GM12878 (cell line): ENCODE measurements at places on chromosomes 5 and 9. TPM values are rescaled to one million over a fixed set of nuclear protein-coding genes. Genes with fewer than 3 reads are reported as not detected.

DNA sequence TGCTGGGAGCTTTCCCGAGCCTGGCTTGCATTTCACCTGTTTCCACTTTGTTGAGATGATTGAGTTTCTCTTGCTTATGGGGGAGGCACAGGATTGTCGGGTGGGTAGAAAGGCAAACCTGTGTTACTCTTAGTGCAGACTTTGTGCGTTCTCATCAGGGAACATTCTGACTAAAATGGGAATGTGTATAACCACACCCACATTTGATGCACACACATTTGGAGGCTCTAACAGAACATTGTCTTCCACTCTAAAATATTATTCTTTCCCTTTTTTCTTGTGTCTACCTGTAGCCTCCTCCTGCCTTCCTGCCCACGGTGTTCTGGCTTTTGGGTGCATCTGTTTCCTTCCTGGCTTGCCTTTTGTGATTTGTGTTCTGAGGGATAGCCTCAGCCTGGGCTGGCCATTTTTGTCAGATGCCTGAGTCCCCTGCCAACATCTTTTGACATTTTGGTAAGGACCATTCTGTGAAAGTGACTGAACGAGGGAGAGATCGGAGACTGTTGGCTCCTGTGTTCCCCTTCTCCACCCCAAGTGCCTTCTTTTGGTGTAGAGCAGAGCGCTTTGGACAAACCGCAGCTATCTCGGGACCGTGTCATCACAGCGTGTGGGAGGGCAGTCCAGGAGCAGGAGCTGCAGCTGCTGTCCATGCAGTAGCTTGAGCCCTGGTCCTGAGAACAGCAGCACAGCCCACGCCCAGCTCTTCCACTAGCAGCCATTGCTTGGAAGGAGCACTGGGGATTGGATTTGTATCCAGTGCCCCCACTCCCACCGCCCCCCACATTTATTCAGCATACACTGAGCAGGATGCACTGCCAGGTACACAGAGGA is 101.4 kb downstream of the ARHGAP26 start:
- no peak overlapping the region for H3K27ac ChIP-seq
- no peaks in the 10 kb centered on the region for H3K4me1 ChIP-seq
- no peaks in the 10 kb centered on the region for H3K27me3 ChIP-seq
- no peaks in the 10 kb centered on the region for H3K36me3 ChIP-seq

The FOXD4 gene
- 0.07 TPM in 1 of 2 replicates, not detected in the other for polyA plus RNA-seq

The GM2A gene
- 44.4 and 44.9 TPM in 2 replicates for polyA plus RNA-seq

DNA sequence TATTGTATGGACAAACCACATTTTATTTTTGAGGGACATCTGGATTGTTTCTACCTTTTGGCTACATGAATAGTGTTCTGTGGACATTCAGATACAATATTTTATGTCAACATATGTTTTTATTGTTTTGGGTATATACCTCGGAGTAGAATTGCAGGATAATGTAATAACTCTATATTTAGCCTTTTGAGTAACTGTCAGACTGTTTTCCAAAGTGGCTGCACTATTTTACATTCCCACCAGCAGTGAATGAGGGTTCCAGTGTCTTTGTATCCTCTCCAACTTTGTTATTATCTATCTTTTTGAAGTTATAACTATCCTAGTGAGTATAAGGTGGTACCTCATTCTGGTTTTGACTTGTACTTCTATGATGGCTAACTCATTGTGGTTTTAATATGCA is 11.0 kb downstream of the NDUFS4 start:
- no peaks in the 10 kb centered on the region for H3K27me3 ChIP-seq
- H3K36me3 ChIP-seq, result no peaks in the 10 kb centered on the region
- no peak for DNase-seq
- no peak overlapping the region for H3K27ac ChIP-seq
- no peaks in the 10 kb centered on the region for H3K4me1 ChIP-seq
- no peak overlapping the region for H3K4me3 ChIP-seq

GRCh38 chr9:82456642-82457041 is 468.1 kb downstream of the SPATA31D1 start:
- no peak for DNase-seq
- no peaks in the 10 kb centered on the region for H3K27me3 ChIP-seq
- H3K4me3 ChIP-seq, result no peak overlapping the region
- no peaks in the 10 kb centered on the region for H3K36me3 ChIP-seq
- H3K4me1 ChIP-seq, result no peaks in the 10 kb centered on the region

DNA sequence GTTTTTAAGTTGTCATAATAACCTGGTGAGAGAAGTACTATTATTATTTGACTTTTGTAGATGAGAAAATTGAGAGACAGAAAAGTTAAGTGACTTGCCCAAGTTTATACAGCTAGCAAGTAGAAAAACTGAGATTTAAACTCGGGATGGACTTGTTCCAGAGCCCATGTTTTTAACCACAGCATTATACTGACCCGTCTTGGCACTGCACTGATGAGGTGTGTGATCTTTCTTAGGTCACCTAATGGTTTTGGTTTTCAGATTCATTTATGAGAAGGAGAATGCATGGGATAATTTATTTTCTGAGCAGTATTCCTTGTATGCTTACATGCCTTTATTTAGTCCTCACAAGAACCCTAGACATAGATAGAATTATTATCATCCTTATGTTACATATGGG is 201.8 kb upstream of the CDKN2B start:
- H3K27me3 ChIP-seq, result no peaks in the 10 kb centered on the region
- no peaks in the 10 kb centered on the region for H3K36me3 ChIP-seq
- no peaks in the 10 kb centered on the region for H3K4me1 ChIP-seq
- DNase-seq, result no peak
- no peak overlapping the region for H3K4me3 ChIP-seq

DNA sequence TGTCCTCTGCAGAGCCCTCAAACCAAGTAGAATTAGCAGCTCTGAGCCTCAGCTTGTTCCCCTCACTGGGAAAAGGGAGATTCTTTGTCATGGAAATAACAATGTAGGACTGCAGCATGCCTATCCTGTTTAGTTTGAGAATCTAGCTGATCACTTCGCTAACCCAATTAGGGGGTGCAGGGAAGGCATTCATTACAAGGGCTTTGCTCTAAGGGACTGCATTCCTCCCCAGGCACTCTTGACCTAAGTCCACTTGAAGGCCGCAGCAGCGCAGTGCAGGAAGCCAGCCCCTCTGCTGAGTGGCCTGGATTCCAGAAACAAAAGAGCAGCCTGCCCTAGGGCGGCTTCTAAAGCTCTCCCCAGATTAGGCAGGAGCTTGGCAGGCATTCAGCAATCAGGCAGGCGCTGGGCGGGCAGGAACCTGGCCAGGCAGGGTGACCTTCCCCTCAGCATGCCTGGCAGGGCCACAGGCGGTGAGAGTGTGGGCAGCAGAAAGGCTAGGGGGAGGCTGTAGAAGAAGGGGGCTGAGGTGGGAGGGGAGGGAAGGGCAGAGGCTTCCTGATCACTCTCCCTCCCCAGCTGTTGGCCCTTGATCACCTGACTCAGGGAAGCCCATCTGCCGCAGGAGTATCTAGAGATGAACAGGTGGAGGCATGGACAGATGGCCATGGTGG is 24.8 kb downstream of the CCNJL start:
- no peaks in the 10 kb centered on the region; the same call in 1 of the 2 replicates for H3K4me1 ChIP-seq
- DNase-seq, result no peak
- no peak overlapping the region for H3K4me3 ChIP-seq
- no peak overlapping the region for H3K27ac ChIP-seq
- H3K36me3 ChIP-seq, result no peaks in the 10 kb centered on the region
